ENCODE measurements at places on chromosomes 11 and 22. TPM values are rescaled to one million over a fixed set of nuclear protein-coding genes. Genes with fewer than 3 reads are reported as not detected.

MEI1 gene
- 4.6 TPM for polyA plus RNA-seq

VSIG10L2 gene
- not detected for polyA plus RNA-seq

DNA sequence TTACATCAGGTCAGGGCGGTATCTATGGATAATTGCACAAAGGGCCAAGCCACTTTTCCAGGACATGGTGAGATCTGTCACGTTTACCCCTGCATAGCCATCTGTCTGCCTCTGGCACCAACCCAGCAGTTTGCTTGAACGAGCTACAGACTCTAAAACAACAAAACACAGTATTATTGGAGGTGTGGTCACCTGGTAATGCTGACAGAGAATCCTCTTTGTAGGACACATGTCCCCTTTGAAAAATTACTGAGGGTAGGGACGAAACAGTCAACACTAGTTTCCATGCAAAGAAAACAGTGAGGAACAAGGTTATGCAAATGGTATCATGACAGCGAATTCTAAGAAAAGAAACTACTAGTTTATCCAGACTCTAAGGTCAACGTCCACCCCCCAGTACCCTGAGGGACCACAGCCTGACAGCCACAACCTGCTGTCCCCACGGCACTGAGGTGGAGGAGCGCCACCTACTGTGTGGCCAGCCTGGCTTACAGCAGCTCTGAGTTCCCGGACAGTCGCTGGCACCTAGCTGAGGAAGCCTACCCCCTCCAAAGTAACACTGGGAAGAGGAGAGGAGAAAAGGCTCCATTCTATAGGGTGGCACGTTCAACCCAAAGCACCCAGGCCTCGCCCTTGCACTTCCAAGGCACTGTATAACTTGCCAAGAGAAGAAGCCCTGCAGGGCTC, 117.4 kb upstream of the BID start:
- no peak for DNase-seq

DNA sequence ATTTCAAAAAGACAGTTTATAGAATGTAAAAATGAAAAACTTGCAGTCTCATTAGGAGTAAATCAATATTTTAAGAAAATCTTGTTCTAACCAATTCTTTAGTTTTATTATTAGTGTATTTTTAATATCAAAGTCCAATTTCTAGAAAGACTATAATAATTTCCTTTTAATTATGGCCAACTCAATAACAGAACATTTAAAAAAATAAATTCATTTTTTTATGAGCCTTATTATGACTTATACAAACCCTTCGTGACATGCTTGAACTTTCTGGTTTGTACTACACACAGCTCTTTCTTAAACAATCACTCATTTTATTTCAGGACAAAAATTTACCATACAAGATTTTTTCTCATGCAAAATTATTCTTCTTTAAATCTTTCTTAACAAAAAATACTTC, 11.7 kb upstream of the MRGPRE start:
- DNase-seq: no peak

DNA sequence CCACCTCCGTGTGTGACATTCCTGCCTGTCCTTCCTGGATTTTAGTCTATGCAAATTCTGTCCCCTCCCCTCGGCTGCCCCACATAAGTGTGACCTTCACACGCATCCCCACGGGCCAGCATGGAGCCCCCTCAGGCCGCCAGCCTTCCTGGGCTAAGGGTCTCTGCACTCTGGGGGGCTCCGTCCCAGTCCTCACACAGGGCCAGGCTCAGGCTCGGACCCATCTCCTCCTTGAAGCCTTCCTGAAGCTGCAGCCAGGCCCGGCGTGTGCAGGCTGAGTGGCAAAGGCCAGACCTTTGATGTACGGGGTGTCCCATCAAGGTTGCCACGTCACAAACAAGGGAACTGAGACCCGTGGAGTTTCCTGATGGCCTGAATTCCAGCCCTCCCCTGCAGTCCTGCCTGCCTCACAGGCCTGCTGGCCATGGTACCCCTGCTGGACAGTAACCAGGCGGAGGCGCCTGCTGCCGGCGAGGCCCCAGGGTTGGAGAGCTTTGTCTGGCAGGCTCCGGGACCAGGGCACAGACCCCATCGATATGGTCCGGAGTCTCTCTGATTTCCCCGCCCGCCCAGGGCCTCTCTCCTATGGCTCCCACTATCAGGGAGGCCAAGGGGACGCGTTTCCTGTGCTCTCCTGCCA, 791.7 kb downstream of the BRD1 start:
- no peak for DNase-seq

SIRT3 gene
- polyA plus RNA-seq: 38.4 TPM

RTN4RL2 gene
- 2.5 TPM for polyA plus RNA-seq

DNA sequence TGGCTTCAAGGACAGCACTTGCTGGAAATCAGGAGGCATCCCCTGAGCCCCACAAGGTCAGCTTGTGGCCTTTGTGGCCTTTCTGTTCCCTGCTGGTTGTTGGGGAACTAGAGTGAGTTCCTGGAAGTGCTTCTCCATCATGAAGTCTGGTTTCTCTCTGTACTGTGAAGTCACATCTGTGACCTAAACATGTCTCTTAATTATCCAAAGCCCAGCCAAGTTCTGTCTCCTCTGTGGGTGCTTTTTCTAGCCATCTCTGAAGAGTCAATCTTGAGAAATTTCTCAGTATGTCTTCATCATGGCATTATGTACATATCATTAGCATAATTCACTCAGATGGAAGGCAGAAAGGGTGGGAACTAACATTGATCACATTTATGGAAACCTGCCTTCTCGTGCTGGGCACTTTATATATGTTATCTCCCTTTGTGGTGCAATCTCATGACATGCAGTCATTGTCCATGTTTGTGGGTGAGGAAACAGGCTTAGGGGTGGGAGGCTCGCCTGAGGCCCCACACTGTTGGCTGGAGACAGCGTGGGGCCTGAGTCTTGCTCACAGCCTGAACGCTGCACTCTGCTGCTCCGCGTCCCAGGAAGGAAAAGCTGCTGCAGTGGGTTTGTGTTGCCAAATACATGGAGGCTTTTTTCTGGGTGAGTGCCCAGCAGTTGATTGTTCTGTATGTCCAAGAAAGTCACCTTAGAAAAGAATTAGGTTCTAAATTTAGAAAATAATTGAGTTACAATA, 24.6 kb downstream of the IGHMBP2 start:
- no peak for DNase-seq

DNA sequence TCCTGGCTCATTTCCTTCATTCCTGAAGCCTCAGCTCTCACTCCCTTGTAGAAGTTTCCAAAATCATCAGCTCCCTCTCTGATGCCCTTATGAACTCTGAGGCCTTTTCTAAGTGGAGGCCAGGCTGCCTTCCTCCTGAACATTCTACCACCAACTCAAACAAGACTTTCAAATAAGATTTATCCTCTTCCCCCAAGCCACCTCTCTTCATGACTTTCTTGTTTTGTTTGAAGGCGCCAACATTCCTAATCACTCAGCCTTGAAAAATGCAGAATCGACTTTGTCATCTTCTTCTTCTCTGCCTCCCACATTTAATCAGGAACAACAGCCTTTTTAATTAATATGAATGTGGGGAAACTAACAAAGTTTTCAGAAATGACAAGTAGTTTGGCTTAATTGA, 927.9 kb downstream of the OPCML start:
- DNase-seq: peak; percentile 14

DNA sequence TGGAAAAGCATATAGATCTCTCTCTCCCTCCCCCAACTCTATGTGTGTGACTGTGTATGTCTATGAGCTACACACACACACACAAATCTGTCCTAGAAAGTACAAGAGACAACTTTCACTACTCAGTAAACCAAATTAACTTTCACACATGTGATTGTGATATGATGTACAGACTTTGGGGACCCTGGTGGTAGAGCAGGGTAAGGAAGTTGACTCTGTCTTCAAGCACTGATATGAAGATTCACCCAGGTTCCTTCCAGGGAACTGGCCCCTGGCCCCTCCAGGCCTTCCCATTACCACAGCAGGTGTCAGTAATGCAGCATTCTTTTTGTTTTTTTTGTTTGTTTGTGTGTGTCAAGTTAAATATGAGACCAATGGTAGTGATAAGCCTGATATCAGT, 66.1 kb upstream of the PTH start:
- no peak for DNase-seq

- no peak for DNase-seq
Measured at GRCh38 chr11:100484948-100485347, 202.1 kb upstream of the ARHGAP42 start.

DNA sequence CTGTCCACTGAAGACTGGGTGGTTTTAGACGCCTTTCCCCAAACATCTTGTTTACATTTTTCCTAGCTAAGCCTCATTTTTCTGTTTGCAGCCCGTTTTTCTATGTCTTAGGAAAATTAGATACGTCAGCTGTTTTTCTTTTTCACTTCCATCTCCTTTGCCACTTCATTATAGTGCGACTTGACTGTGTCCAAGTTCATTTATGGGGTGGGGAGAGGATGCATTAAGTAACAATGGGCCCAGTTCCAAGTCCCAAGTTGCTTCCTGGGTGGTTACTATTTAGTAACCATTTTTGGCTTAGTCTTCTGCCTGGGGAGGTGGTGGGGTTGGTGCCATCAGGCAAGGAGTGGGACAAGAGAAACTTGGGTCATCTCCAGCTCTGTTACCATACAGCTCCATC, 83.0 kb downstream of the TRAF6 start:
- no peak for DNase-seq

DNA sequence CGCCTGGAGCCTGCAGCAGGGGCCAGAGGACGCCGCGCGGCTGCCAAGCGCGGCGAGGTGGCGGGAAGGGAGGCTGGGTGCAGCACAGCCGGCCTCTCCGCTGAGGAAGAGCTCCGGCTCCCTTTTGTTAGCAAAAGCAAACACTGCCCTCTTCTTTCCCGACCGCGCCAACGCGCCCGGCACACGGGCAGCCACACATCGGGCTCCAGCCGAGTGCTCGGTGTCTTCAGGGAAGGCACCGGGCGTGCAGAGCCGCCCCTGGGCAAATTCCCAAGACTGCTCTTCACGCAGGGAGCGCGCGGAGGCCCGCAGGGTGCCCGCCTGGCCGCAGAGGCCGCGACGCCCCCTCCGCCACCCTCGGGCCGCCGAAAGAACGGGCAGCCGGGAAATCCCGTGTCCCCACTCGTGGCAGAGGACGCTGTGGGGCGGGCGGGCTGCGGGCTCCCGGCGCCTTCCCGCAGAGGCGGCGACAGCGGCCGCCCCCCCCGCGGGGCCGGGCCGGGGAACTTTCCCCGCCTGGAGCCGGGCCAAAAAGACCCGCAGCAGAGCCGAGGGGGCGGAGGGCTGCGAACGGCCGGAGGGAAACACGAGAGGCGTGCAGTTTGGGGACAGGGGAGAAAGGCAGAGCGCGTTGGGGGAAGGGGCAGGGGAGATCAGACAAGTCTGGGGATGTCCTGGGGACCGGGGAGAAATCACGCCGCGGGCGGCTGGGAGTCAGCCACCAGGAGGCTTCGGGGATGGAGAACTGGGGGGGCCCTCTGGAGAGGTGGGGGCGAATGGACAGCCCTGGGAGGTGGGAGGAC, 931 bp downstream of the CADM1 start:
- peak; percentile 71 for DNase-seq

GRCh38 chr22:27494785-27495184, 306.8 kb downstream of the MN1 start:
- DNase-seq: no peak

OR9G4 gene
- polyA plus RNA-seq: not detected

HBG1 gene
- polyA plus RNA-seq: 313 TPM

CDC45 gene
- polyA plus RNA-seq: 25.2 TPM

MRGPRX3 gene
- polyA plus RNA-seq: not detected

DNA sequence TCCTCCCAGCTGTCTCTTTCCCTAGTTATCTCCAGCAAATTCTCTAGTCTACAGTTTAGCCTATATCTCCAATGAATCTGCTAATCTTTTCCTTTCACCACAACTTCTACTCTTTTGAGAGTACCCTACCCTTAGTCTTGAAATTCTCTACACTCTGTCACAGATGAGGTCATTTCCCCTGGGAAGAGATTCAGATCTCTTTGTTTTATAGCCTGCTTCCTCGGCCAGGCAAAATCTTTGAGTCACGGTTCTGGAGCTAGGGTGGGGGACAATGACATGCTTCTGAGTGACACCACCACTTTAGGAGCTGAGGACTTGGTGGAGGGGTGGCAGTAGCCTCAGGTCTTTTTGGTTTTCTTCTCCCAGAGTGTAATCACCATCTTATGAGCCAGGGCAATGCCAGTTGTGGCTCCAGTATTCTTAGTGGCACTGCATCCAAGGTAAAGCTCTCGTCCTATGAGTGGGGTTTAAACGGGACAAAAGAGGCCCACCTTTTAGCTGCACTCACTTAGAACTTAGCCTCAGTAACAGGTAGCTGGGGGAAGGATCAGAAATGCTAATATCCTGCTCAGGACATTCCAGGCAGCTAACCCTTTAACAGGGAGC, 98.5 kb upstream of the RRM1 start:
- DNase-seq: no peak

- DNase-seq: no peak
Measured at GRCh38 chr22:33272871-33273270, 214.7 kb upstream of the SYN3 start.

DNA sequence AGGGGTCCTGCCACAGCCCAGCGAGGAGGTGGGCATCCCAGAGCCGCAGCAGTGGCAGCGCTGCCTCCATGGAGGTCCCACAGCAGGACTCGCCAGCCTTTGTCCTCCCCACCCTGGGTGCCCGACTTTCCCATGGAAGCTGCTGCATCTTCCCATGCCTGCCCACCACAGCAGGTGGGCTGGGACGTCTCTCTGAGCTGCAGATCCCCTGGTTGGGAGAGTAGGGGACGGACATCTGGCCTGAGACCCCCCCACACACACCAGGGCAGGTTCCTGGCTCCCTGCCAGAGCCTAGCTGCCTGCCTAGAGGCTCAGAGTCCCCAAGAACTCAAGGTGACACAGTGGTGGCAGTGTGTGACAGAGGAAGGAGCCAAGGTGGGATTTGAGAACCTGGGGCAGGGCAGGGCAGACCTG, 21.5 kb upstream of the PRR5 start:
- no peak for DNase-seq

GRCh38 chr11:17416492-17416891, 28.0 kb upstream of the KCNJ11 start:
- no peak for DNase-seq

GRCh38 chr11:132471466-132471865, 1060.8 kb downstream of the OPCML start:
- no peak for DNase-seq

DNA sequence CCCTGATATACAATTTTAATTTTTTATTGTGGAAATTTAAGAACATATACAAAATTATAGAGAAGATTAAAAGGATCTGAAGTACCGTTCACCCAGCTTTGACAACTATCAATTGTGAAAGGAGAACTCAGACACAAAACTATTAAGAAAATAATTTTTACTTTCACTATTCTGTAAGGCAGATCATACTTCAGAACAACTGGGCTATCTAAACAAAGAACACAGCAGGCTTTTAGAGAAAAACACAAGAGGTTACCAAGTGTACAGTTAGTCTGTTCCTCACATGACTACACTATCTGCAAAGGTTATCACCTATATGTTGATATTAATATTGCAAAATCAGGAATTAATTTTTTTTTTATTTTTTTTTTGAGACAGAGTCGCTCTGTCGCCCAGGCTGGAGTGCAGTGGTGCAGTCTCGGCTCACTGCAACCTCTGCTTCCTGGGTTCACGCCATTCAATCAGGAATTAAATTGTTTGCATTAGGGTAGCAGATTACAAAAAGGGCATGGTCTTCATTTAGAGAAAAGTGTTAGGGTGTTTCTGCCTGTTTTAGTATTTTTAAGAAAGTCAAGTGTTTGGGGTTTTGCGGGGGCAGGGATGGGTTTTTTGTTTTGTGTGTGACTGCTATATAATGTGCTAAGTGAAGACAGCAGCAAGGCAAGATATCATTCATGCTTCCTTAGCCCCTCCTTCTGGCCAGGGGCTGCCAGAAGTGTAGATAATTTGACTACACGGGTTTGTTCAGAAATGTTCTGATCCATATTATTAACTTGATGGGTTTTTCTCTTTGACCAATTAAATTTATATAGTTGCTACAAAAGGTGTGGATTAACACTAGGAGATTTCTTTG, 27.6 kb upstream of the SIK2 start:
- no peak for DNase-seq

NCAPH2 gene
- 44.1 TPM for polyA plus RNA-seq

BEST1 gene
- polyA plus RNA-seq: 4.1 TPM

Data from left kidney (tissue), 8 donors.